Frontal cortex (tissue), 4 donors: ENCODE measurements at places on chromosomes 16 and 17. TPM values are rescaled to one million over a fixed set of nuclear protein-coding genes. Genes with fewer than 3 reads are reported as not detected.

Gene CFAP97D1
- not detected for total RNA-seq

Gene STX4
- 13.9 TPM for total RNA-seq

Gene SLC5A10
- total RNA-seq = not detected

Gene TK1
- 3.7 TPM for total RNA-seq

Gene ZFPM1
- 1.2 TPM for total RNA-seq

Gene SLC47A1
- total RNA-seq = 4.9 TPM

Gene KRTAP1-1
- total RNA-seq = not detected

Gene TNRC6C
- 26.9 TPM for total RNA-seq

Gene BCL6B
- total RNA-seq = 2.0 TPM

Gene PSMD11
- 83.2 TPM for total RNA-seq

Gene SLC16A11
- not detected for total RNA-seq

Gene TCAP
- 0.82 TPM for total RNA-seq

DNA sequence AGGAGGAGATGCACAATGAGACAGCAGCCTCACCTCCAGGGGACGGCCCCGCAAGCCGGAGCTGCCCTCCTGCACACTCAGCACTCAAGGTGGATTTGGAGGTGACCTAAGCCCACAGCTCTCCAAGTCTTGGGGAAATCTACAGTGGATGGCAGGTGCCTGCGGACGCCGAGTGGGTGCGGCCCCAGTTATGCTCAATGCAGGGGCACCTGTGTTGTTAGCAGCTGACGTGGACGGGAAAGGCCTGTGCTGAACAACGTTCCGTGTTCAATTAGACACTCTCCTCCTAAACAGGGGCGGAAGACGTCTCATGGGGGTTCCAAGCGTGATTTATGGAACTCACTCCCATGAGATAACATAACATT, 22.0 kb upstream of the METRNL start:
- no peak for DNase-seq

- peak; percentile 90 for DNase-seq
Observed at GRCh38 chr16:89860747-89861304, 12.6 kb upstream of the TCF25 start.

GRCh38 chr16:27617665-27618064, 67.7 kb downstream of the KATNIP start:
- no peak for DNase-seq

DNA sequence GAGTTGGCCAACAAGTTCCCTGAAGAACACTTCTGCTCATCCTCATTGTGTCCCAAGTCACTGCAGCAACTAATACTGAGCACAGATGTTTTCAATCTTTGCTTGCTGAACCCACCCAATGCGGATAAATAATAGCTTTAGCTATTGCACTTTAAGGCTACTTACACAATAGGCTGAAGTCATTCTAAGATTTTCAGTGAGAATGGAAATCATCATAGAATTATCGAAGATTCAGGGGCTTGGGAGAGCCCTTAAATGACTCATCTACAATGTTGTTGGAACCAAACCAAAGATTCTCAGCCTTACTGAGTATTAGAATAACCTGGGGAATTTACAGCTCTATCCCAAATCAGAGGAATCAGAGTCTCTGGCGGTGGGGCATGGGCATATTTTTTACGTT, 51.2 kb downstream of the SYCE1L start:
- DNase-seq = no peak

- no peak for DNase-seq
Observed at GRCh38 chr17:404703-405102, 52.1 kb upstream of the RPH3AL start.

- DNase-seq = peak; percentile 80
Observed at GRCh38 chr17:2749784-2750181, 331 bp upstream of the CCDC92B start.

DNA sequence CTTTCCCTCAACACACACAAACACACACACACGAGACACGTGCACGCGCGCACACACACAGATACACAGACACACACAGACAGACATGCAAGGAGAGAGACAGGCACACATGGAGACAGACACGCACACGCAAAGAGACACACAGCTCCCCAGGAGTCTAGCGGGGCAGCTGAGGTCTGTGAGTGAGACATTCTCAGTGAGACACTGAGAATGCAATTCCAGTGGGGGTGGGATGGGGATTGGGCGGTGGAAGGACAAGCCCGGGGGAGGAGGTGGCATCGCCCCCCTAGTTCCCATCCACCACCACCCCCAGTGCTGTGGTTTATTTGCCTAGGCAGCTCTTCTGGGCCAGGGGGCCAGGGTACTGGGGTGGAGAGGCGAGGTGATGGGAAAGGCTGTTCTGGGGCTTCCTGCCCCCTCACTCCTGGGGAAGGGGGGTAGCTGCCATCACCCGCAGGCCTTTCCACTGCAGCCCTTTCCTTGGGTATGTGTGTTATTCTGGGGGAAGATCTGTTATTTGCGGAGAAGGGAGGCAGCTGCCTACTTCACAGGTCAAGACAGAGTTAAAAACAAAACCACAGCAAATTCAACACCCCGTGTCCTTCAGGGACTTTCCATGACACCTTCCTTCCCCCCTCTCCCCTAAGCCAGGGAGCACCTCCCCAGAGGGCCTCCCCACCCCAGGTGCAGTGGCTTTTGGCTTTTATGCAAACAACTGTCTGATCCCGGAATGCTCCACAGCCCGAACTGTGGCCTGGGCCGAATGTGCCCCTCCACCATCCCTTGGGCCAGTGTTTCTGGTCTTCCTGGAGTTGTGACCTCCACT, 18.0 kb downstream of the GRB7 start:
- DNase-seq = no peak

DNA sequence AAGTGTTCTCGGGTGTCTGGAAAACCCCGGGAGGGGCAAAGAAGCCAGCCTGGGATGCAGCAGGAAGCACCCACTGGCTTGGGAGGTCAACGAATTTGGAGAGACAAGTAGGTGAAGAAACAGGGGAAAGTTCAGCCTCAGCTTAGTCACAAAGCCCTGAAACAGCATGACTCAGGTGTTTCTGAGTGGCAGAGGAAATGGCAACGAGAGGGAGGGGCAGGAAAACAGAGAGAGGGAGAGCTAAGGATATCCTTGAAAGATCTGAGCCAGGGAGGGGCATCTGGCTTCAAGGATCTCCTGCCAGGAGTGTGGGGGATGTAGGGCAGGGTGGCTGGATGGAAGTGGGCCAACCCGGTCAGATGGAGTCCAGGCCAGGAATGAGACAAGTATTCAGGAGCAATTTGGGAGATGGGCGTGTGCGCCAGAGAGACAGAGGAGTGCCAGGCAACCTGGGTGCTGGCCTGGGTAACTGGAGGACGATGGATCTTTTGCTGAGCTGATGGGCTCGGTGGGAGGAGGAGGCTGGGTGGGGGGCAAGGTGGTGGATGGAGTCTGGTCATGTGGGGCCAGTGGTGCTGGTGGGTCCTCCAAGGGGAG, 27.2 kb downstream of the ABCC3 start:
- DNase-seq = no peak

DNA sequence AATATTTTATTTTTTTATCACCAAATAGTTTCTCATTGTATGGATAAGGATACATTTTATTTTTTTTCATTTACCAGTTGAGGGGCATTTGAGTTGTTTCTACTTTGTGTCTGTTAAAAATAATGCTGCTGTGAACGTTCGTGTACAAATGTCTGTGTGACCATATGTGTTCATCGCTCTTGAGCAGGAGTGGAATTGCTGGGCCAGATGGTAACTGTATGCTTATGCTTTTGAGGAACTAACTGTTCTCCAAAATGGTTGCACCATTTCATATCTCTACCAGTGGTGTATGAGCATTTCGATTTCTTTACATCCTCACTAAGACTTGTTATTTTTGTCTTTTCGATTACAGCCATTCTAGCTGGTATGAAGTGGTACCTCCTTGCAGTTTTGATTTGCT, 212.5 kb upstream of the N4BP1 start:
- DNase-seq = no peak

- DNase-seq = no peak
Observed at GRCh38 chr16:75377729-75378386, 55.4 kb downstream of the CFDP1 start.

- no peak for DNase-seq
Observed at GRCh38 chr17:68576137-68576536, 25.0 kb downstream of the FAM20A start.

- DNase-seq = no peak
Observed at GRCh38 chr17:74241431-74241830, 28.1 kb downstream of the TTYH2 start.

GRCh38 chr16:15523092-15523541, 88.7 kb downstream of the BMERB1 start:
- DNase-seq = no peak

DNA sequence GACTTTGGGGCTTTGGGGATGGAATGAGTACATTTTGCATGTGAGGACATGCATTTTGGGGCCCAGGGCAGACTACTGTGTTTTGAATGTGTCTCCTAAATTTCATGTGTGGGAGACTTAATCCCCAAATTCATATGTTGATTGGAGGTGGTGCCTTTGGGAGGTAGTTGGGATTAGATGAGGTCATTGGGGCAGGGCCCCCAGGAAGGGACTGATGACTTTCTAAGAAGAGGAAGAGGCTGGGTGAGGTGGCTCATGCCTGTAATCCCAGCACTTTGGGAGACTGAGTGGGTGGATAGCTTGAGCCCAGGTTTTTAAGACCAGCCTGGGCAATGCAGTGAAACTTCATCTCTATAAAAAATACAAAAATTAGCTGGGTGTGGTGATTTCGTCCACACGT, 42.8 kb upstream of the RAI1 start:
- DNase-seq = no peak

GRCh38 chr17:82402865-82403264, 15.3 kb upstream of the HEXD start:
- no peak for DNase-seq

DNA sequence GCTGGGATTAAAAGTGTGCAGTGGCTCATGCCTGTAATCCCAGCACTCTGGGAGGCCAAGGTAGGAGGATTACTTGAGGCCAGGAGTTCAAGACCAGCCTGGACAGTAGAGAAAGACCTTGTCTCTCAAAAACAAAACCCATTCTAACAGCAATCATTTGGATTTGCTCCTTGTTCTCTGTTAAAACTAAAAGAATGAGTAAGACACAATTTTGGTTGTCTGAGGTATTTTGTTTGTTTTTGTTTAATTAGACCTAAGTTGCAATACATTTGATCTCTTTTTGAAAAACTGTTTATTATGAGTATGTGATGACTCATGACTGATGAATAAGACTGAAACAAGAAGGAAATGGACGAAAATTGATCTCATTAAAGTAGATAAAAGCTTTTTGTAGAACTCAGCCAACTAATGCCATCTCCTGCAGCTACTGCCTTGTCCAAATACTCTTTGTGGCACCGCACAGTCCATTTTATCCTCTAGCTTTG, 29.0 kb downstream of the GLG1 start:
- DNase-seq = no peak

DNA sequence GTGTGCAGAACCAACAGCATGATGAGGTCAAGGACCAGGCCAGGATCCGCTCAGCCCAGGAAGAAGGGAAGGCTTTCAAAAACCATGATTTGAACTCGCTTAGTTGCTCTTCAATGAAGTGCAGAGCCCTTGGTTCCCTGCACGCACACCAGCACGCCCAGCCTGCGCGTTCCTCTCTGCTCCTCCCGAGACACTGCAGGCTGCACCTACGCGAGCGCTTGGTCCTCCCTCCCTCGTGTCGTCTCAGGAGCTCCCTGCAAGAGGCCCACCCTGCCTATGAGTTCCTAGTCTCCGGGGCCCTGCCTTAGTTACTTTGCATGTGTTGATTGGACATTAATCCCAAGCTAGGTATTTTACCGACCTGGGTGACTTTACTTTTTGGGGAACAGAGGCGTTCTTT, 132.9 kb upstream of the TNRC6C start:
- no peak for DNase-seq

DNA sequence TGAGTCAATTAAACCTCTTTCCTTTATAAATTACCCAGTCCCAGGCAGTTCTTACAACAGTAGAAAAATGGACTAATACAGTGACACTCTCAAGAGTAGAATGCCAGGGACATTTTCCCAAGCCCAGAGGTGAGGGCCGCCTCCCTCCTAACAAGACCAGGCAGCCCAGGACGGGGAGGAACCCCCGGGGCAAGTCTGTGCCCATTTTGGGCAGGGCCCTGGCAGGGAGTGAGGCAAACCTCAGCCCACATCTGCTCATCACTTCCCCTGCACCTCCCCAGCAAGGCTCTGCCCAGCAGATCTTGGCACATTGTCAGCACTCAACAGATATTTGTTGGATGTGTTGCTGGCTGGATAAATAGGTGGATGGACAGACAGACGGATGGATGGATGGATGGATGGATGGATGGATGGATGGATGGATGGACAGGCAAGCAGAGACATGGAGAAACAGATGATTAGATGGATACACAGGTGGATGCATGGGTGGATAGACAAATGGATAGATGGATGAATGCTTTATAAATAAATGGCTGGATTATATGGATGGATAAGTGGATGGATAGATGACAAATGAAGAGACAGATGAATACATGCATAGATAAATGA, 271.3 kb downstream of the PARN start:
- DNase-seq = no peak

- no peak for DNase-seq
Observed at GRCh38 chr17:28258347-28258887, 60.6 kb upstream of the TMEM97 start.

DNA sequence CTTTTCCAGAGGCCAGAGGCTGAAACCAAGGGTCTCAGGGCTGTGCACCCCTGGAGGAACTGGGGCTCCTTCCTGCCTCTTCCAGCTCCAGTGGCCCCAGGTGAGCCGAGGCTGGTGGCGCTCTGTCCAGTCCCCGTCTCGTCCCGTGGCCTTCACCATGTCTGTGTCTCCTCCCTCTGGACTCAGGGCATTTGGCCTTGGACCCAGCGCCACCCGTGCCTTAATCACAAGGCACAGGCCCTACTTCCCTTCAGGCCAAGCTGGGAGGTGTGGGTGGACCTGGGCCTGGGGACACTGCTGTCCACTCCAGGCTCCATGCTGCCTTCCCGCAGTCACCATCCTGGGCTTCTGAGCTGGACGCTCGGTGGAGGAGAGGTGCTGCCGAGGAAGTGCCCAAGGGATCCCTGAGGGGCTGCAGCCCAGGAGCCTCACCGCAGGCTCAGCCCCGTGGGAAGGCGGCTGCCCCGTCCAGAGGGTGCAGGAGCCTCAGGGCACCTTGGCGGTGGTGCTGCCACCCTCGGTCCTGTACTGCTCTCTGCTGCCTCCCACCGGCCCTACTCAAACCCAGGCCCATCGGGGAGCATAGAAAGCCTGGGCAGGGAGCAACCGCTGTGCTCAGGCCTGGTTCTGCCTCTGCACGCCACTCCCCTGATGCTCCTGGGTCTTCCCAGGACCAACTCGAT, 9.6 kb upstream of the APRT start:
- DNase-seq = no peak

GRCh38 chr17:73575470-73576221, 68.6 kb downstream of the SDK2 start:
- DNase-seq = no peak

- DNase-seq = no peak
Observed at GRCh38 chr16:50038286-50038685, 13.3 kb downstream of the CNEP1R1 start.
